Stimulated activated CD4-positive, alpha-beta T cell treated with anti-CD3 and anti-CD28 coated beads, Interleukin-1b, Interleukin-23, amount 100 ng/mL, for 4 hours (primary cell): ENCODE measurements at places on chromosomes 1 and 21.

- no peak for DNase-seq
Measured at GRCh38 chr1:17893891-17894631, 138.9 kb downstream of the ACTL8 start.

GRCh38 chr1:115453666-115454065 is 115.6 kb upstream of the NGF start:
- DNase-seq = no peak

DNA sequence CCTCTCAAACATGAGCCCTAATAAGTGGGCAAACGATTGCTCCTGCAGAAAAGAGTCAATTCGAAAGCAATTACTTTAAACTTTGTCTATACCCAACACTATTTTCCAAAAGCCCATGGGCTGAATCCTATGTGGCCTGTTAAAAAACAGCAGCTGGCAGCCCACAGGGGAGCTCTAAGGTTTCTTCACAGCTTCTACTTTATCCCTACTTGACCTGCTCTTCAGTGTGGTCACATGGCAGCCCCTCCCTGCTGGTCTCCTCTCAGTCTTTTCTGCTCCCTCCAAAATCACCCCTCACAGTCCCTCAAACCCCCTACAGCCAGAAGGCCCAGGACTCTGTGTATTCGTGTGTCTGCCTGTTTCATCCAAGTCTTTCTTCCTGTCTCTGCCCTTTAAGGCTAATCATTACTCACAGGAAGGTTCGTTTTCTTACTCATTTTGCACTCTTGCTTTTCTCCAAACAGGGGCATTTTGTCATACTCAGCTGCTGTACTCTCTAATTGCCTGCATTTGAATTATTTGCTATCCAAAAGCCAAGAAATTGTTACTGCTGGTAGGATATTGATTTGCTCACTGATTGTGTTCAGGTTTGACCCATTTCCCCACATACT is 62.4 kb upstream of the FAM3B start:
- DNase-seq = no peak

GRCh38 chr1:234840253-234840652 is 230.3 kb upstream of the IRF2BP2 start:
- DNase-seq = no peak

DNA sequence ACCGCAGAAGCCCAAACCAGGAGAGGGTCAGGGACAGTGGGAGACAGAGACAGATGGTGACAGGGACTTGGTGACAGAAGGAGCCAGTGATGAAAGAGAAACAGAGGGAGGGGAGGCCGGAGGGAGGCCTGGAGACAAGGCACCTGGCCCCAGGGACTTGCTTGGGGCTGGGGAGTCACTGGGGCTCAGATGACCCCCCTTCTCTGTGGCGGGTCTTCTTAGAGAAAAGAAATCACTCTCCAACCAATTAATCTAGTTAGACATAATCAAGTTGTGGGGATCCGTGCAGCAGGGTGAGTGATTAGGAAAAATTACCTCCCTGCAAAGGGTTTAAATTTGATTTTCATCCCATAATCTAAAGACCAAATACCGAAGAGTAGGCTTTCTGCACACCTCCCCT is 519.8 kb downstream of the PTPRU start:
- DNase-seq = no peak

GRCh38 chr1:60759291-60759690 is 323.1 kb upstream of the NFIA start:
- DNase-seq = no peak

DNA sequence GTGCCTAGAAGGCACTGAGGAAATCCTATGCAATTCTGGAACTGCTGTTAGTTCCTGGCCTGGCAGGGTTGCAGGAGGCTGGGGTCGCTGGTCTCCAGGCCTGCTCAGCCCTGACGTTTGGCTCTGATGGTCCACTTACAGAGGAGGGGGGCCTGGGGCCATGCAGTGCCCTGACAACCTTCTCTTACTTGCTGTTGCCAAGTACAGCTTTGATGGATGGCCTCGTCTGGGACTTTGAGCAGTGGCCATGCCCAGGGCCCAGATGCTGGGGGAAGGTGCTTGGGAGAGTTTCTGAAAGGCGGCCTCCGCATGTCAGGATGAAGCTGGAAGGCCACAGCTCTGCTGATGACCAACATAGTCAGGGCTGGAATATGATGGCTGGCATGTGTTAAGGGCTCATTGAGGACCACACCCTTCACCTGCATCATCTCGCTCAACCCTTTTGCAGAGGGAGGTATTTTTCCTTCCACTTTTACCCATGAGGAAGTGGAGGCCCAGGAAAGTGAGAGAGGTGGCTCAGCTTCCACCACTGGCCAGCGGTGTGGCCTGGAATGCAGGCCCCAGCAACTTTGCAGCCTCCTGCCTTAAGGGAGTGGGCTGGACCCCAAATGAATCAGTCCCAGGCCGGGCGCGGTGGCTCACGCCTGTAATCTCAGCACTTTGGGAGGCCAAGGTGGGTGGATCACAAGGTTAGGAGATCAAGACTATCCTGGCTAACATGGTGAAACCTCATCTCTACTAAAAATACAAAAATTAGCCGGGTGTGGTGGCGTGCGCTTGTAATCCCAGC is 34.7 kb upstream of the LRRC3 start:
- DNase-seq = no peak

GRCh38 chr1:220426989-220427388 is 100.9 kb upstream of the MARK1 start:
- no peak for DNase-seq

DNA sequence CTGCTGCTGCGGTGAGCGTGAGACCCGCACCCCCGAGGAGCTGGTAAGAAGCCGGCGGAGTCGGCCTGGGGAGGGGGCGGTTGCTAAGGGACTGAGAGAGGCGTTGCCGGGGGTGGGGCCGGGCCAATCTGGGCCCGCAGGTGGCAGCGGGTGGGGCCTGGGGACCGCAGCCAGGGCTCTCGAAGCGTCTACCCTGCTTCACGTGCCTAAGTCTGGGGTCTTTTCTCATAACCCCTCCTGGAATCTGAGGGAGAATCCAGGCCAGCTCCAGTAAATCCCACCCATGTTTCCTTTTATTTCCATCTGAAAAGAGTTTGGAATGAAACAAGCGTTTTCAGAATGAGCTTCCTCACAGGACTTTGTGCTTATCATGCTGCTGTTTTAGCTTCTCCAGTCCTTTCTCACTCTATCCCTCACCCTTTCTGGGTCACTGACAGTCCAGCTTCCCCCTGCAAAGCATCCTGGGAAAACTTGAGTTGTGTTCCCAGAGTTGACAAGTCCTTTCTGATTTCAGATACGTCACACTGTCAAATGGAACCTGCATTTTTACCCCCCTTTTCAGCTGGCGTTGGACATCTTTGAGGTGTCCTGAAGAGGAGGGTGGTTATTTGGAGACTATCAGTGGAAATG is 431 bp downstream of the CLCN6 start:
- no peak for DNase-seq

- no peak for DNase-seq
Measured at GRCh38 chr1:40982721-40983120, 3.2 kb downstream of the CTPS1 start.

- no peak for DNase-seq
Measured at GRCh38 chr1:145730900-145731299, 11.6 kb downstream of the CD160 start.

- no peak for DNase-seq
Measured at GRCh38 chr1:157155658-157156057, 17.5 kb upstream of the ETV3 start.

DNA sequence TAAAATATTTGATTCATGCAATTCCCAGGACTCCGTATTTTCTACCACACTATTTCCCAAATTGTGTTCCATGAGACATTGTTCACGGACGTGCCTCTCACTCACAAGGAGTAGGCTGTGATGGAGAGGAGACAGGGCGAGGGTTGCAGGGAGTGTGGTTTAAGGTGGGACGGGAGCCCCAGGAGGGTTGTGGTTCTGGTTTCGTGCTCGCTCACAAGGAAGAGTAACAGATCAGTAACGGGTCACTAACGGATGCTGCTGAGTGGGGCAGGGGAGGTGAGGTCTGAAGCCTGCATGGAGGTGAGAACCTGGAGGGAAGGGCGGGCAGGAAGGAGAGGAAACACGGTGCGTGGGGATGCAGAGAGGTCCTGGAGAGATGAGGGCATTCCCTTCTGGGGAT is 28.8 kb downstream of the TFF3 start:
- DNase-seq = no peak

GRCh38 chr21:28767523-28767922 is 225.2 kb downstream of the LTN1 start:
- no peak for DNase-seq

DNA sequence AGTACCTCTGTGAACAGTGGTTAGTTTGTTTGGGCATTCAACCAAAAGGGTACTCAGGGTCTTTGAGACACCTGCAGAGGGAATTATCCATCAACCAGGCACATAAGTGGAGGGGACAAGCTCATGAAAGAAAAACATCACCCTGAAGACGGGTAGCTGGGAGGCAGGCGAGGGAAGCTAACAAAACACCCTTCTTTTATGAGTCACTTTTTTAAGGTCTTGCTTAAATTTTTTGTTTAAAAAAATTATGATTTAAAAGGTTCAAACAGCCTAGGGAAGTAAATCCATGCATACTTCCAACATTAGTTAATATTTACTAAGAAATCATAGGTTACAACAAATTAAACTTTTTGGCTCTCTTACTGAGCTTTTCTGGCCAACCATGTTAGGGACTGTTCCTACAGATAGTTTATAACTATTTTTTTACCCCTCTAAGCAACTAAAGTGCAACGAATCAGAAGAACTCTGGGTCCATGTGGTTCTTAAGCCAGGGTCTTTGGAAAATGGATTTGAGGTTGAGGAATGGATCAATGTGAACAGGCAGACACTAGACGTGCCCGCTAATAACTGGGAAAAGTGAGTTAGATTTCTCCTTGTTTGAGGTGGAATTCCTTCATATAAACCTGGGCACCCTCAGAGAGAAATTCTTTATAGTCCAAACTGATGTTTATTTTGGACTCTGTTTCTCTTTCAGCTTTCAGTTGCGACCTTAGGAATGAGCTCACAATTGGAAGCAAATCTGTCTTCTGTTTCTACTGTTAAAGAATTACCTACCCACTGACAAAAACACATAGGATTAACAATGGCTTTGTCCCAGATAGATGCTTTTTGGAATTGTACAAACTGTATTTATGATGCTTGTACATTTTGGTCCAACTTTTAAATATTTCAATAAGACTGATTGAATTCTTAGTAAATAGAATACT is 123.0 kb downstream of the LYPLAL1 start:
- no peak for DNase-seq

DNA sequence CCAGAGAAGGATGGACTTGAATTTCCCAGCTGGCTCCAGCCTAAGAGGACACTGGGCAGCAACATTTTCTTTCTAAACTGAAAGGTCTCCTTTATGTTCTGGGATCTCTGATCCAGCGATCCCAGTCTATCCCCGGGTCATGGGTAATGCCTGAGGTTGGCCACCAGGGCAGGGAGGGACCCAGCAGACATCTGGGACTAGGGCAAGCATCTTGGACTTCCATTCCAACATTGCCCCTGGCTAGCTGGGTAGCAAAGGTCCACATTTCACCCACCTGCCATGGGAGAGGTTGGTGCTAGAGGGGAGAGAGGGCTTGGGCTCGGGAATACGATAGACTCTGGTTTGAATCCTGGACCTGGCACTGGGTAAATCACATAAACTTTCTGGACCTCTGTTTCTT is 84.6 kb downstream of the LRRN2 start:
- no peak for DNase-seq

DNA sequence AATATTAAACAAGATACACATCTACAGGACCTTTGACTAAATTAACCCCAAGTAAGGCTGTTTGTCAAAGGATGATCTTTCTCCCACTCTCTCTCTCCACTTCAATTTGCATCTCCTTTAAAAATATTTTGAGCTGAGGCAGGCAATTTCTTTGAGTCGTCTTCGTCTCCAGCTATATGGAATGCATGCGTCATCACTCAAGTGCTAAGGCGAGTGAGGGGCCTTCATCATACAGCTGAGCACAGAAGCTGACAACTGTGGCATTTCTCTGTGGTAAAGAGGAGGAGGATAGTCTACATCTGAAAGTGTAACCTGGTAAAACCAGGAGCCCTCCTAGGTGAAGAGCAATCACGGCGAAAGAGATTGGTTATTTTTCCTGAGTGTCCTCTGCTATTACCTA is 7.6 kb downstream of the EPHX4 start:
- DNase-seq = no peak

DNA sequence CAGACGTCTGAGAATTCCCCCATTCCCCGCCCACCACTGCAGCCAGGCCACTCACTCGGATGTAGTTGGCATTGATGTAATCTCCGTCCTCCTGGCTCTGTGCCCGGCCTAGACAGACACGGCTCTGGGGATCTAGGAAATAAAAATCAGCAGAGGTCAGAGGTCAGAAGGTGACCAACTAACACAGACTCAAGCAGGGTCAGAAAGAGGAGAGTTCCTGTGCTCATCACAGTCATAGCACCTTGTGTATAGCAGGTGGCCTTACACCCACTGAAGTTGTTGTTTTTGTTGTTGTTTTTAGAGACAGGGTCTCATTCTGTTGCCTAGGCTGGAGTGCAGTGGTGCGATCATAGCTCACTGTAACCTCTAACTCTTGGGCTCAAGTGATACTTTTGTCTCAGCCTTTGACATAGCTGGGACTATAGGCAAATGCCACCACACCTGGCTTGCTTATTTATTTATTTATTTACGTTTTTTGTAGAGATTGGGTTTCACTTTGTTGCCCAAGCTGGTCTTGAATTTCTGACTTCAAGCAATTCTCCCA is 4.9 kb downstream of the PTPN7 start:
- DNase-seq = no peak

- no peak for DNase-seq
Measured at GRCh38 chr1:155219592-155220031, 11.1 kb downstream of the MTX1 start.

GRCh38 chr1:23601968-23602876 is 42.9 kb upstream of the ID3 start:
- no peak for DNase-seq

DNA sequence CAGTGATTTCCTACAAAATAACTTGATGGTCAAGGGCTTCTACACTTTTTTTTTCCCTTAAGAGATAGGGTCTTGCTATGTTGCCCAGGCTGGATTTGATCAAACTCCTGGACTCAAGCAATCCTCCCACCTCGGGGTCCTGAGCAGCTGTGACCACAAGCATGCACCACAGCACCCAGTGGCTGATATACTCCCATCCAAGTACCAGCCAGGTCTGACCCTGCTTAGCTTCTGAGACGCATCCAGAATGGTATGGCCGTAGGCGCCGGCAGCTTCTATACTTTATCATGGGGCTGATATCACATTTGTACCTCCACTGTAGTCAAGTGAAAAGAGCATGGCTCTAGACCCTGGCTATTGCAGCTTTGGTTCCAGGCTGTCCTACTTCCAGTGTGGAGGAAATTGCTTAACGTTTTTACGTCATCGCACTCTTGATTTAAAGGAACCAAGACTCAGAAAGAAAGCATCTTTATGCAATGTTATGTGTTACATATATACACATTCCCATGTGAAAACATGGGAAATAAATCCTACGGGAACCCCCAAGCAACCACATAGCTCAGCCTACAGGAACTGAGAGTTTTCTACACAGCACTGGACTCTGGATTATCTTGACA is 39.5 kb downstream of the PDPN start:
- no peak for DNase-seq

DNA sequence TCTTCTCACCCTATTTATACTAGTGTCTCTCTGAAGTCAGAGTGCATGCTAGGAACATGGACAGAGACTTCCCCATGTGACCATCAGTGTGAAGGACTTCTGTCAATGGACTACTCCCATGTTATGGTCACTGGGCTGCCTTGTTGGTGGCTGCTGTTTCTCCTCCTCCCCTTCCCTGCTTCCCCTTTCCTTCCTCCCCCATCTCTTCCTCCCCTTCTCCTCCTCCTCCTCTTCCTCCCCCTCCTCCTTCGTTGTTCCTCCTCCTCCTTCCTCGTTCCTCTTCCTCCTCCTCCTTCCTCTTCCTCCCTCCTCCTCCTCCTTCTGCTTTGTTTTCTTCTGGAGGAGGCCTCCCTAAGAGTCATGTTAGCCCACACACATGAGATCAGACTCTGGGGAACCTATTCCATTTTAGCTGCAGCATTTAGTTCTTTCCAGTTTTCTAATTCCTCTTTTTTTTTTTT is 35.8 kb downstream of the IER5 start:
- DNase-seq = no peak
